ENCODE measurements at places on chromosomes 12 and 14. TPM values are rescaled to one million over a fixed set of nuclear protein-coding genes. Genes with fewer than 3 reads are reported as not detected.

DNA sequence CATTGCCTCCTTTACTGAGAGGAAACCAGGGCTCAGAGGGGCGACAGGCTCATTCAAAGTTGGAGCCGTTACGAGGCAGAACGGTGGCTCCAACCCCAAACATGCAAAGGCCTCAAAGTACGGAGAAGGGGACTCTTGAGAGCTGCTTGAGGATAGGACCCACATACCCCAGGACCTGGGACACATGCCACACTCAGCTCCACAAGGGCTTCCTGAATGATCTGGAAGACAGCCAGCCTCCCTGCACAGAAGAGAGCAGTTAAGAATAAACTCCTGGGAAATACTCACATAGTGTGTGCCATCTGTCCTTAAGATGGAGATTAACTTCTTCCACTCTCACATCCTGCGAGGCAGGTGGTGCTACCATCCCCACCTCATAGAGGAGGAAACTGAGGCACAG is 26.6 kb upstream of the NXPH4 start:
- no peak for DNase-seq

GRCh38 chr12:124744659-124745464 is 118.8 kb downstream of the SCARB1 start:
- DNase-seq: peak; percentile 40

DNA sequence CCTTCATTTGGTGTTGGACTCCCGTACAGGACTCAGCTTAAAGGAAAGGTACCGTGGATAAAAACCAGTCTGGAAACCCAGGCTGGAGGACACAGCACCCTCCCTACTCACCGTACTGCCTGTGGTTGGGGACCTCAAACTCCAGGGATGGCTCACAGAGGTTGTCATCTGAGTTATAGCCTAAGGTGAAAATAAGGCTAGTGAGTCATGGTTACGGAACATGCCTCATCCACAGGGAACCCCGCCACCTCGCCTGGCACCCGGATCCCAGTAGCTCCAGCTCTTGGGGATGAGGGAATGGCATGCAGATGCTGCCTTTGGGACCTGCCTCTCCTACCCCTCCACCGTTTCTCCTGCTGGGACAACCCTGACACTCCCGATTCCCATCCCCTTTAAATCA is 36.8 kb upstream of the GPR68 start:
- no peak for DNase-seq

- no peak for DNase-seq
These were observed 67.6 kb downstream of the AACS start for GRCh38 chr12:125132698-125133400.

DNA sequence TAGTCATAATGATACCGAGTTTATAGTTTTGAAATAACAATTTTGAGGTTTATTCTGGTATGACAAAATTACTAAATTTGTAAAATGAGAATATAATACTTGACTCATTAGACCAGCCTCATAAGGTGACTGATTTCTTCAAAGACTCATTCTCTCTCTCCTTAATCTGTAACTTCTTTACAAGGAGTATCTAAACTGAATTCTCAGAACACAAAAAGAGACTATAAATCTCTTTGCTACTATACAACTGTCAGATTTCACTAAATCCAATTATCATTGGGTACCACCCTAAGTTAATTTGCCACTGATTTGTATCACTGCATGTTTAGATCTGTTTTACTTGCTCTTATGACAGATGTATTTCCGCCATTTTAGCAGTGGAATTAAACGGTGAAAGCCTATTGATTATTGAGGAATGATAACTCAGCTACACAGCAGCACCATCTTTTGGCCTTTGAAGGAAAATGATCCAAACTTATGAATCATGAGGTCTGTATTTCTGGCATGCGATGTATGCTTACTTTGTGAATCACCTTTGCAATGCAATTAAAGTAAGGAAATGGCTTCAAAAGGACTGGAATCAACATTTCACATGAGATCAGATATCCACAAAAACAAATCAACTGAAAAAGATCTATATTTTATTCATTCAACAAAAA is 161.2 kb downstream of the RERGL start:
- DNase-seq: peak; percentile 86

DNA sequence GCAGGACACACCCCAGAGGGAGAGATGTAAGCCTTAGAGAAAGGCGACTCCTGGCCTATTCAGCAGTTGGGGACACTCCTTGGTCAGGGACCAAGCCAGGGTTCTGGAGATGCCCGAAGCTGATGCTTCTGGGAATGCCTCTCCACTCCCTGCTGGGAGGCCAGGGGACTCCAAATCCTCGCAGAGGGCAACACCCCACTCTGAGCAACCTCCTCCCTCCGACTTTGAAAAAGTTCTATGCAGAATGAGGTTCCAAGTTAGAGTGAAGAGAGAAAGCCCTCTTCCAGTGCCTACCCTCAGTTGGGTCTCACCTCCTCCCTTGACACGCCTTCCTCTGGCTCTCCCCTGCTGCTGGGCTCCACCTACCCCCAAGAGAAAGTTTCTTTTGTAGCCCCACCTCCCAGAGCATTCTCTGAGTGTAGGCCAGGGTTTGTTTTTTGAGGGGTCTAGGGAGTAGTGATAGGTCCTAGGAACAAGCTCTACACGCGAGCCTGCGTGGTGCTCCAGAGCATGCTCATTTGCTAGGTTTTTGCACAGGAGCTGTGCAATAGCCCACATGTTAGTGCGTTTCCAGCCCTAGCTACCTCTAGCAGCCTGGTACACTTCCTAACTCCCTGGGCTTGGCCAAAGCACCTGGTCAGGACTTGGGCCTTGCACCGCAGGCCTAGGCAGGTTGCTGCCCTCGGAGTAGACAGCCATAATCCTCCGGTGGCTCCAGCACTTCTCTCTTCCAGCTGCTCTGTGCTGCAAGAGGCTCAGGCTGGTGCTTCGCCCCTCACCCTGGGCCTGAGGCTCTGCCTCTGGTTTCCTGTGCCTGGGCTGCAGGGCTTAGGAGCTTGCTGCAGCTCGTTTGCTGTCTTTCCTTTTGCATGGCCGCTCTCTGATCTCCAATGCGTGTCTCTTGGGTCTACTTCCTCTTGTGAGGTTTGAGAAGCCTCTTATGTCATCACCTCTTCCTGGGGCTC is 590 bp upstream of the CEBPE start:
- DNase-seq: no peak

DNA sequence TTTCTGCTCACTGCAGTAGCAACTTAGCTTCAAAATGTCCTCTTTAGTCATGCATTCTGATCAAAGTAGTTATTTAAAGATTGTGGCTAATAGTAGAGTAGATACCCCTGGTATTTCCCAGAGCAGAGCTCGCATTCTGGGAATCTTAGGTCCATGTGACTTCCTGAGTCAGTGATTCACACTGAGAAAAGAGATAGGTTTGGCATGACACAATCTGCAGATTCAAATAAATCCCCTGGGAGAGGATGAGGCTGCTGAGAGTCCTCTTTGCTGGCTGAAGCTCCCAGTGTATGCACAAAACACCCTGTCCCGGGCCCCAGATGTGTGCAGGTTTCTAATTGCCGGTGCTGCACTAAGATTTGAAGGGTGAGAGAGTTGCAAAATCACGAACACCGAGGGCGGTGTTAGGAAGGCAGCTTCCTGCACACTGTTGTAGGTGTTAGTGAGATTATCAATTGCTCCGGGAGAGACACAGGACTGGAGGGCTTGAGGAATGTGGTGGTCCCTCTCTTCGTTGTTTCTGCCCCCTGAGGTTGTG is 233.2 kb downstream of the NRXN3 start:
- peak; percentile 61 for DNase-seq

DNA sequence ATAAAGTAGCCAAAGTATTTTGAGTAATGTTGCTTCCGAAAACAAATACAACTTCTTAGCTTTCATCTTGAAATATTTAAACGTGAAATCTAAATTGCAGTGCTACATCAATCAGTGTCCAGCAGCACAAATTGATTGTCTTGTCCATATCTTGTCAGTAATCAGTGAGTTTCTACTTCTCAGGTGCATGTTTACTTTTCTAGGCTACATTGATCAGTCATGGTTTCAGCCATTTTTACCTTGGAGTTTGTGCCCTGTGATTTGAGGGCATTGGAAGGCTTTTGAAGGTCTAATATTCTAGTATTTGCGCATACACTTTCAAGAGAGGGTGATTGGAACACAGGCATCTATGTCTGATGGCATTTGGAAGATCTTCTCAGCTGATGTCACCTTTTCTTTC is 12.4 kb downstream of the RMST start:
- DNase-seq: no peak

GRCh38 chr14:85529803-85530574 is at the start of gene FLRT2:
TSS of gene FLRT2 (plus strand) at chr14:85530144. CDS start at chr14:85621515, 91,371 bp downstream.
- DNase-seq: peak; percentile 75

DNA sequence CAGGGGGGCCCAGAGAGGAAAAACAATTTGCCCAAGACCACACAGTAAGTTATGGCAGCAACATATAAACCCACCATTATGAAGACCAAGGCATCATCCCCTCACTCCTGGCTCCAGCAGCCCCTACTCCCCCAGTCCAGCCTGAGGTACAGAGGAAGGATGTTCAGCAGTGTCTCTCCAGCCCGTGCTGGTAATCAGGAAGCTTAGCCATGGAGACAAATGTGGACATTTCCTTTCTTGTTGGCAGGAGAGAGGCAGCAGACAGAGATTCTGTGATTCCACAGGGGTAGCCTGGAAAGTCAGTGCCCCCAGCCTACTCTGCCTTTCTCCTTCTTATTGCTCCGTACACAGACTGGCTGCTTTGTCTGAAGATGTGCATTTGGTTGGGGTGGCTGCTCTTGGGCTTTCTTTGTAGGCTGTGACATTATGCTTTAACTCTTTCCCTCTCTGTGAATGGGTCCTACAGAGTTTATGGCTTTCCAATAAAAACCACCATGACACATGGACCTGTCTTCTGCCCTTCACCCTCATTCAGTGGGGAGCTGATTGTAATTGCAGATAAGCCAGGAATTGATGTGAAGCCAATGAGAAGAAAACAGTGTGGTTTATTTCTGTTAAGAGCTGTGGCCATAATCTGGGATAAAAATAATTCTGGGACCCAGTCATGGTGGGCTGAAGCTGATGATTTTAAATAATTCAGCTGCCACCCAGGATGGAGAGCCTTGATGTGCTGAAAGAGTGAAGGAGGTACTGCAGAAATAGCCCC is 3.4 kb downstream of the RPH3A start:
- DNase-seq: no peak

DNA sequence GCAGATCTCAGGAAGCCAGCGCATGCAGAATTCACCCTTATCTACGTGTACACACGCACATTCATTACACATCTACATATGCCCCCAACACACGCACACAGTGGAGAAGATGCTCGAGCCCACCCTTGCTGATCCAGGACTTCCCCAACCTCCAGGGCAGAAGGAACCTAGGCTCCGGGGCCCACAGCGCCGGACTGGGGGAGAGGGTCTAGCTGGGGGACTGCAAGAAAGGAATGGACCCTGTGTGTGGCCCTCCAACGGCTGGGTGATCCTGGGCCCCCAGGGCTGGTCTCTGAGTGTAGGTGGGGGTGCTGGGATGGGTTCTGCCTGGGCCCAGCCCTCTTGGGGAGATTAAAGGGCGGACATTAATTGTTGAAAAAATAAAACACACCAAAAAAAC is 128.1 kb upstream of the C14orf180 start:
- DNase-seq: no peak

- no peak for DNase-seq
These were observed 6.2 kb downstream of the NCOR2 start for GRCh38 chr12:124561231-124561630.

GRCh38 chr12:122724641-122725243 is 5.9 kb downstream of the HCAR1 start:
- DNase-seq: no peak

DNA sequence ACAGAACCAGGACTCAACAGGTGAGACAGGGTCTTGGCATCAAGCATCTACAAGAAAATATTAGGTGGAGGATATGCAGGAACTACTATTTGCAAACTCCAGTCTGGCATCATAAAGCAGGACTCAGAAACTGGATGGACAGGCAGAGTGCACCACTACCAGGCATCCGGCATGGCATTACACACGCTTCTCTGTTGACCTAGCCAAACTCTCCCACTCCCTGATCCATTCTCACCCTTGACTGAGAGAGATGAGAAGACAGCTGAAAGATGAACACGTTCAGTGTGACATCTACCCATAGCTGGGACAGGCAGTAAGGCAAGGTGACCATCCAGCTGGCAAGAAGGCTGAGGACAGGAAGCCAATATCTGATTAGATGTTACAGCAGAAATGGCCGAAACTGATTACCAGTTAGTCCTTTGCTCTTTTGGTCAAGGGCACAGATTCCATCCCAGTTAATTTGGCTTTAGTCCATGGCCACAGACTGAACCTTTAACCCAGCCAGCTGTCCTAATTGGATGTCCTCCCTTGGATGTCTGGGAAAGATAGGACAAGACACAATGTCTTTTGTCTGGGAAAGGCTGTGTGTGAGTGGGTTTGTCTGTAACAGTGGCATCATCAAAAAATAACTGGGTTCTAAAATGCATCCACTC is 71.6 kb downstream of the BBS10 start:
- DNase-seq: peak; percentile 85

- peak; percentile 47 for DNase-seq
These were observed at the start of gene ENO2 for GRCh38 chr12:6914246-6914946. TSS of gene ENO2 (plus strand) at chr12:6914580. CDS start at chr12:6915833, 1,253 bp downstream.

GRCh38 chr12:9040484-9041186 is 51.3 kb downstream of the KLRG1 start:
- no peak for DNase-seq

- peak; percentile 60 for DNase-seq
These were observed 42.0 kb upstream of the GPR68 start for GRCh38 chr14:91286530-91286937.

The MIP gene
- not detected for total RNA-seq

The NEUROD4 gene
- total RNA-seq: not detected

The LRFN5 gene
- total RNA-seq: not detected

The HNRNPA1 gene
- 529 TPM for total RNA-seq

The RTL1 gene
- total RNA-seq: not detected

All from LHCN-M2 (cell line).